ENCODE measurements at places on chromosomes 11 and 22. TPM values are rescaled to one million over a fixed set of nuclear protein-coding genes. Genes with fewer than 3 reads are reported as not detected.

Gene UCP3
- total RNA-seq, result 0.07 TPM

Gene HMOX1
- total RNA-seq, result 49.8 TPM

Gene MYO7A
- total RNA-seq, result 0.06 TPM

DNA sequence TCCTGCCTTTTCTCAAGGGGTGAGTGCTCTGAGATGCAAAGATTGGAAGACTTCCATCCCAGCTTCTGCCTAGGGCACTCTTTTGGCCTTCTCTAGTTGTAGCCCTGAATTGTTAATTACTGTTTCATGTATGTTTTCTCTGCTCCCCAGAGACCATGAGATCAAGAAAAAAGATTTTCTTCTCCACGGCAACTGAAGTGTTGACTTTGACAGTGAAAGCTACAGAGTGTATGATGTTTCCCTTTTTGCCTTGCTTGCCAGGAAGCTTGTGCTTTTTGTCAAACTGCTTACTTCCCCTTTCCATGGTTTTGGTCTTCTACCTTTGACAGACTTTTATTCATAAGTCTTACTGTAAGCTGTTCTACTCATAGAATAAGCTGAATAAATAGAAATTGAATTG is 23.3 kb upstream of the EIF3D start:
- no peak for DNase-seq

DNA sequence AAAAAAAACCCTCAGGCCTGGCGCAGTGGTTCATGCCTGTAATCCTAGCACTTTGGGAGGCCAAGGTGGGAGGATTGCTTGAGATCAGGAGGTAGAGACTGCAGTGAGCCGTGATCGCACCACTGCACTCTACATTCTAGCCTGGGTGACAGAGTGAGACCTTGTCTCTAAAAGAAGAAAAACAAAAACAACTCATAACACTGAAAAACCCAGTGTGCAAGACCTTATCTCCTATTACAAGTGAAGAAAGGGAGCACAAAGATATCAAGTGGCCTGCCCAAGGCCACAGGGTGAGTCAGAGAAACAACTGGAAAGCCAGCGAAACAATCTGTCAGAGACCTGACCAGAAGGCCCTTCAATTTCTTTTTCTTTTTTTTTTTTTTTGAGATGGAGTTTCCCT is 2.5 kb downstream of the TXN2 start:
- no peak for DNase-seq

DNA sequence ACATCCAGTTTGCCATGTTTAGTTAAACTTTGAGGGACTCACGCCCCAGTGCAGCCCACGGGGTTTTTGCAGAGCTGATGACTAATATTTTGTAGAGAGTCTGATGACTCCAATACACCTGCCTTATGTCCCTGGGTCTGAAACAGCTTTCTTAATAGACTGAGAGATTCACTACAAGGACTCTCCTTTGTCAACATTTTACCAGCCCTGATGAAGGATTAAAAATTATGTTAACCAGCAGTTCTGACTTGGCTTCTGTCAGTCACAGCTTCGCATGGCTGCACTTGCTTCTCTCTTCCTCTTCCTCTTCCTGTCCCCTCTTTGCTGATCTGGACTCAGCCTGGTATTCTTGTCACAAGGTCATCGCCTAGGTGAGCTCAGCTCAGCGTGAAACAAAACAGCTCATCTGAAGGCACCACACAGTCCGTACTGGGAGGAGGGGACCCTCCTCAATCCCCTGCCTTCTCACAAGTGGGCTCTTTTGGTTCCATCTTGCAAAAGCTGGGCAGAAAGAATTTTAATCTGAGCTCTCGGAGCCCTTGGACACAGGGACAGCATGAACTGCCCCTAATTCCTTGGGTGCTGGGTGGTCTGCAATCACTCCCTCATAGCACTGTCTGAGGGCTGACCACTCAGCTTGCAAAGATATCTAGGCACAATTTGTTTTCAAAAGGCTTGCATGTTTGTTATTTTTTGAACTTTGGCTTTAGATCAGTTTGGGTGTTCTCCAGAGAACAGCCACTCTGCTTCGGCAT is 38.1 kb upstream of the POU2AF1 start:
- DNase-seq, result no peak

- no peak for DNase-seq
Measured at GRCh38 chr11:112631333-112631732, 329.9 kb upstream of the NCAM1 start.

DNA sequence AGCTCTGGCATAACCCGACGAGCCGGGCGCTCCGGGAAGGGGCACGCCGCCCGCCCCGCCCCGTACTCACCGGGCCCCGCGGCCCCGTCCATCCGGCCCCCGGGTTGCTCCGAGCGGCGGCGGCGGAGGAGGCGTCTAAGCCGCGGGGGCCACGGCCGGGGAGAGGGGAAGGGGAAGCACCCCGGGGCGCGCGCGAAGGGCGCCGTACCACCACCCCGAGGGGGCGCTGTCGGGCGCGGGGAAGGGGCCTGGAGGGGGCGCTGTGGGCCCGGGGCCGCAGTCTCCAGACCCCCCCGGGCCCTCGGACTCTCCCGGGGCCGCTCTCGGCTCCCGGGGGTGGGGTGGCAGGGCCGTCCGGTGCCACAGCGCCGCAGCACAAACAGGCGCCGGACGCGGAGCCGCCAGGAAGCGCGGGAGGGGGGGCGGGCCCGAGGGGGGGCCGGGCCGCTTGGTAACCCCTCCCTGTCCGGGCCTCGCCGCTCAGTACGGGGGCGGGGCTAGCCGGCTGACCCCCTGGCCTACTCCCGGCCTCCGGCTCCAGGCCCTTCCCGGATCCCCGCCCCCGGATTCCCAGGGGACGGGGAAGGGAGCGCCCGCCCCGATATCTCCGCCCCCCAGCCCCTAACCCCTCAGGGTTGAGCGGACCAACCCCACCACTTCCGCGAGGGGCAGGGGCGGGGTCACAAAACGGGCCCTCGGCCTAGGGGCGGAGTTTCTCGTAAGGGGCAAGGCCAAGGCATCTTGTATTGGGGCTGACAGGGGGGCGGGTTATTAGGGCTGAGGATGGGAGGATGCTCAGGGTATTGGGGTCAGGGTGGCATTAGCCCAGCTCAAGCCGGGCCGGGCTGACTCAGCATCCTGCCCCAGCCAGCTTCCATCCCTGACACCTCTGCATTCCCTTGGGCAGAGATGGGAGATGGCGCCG is at the start of the genes EML3 and ROM1:
TSS of gene EML3 (minus strand) at position 410 of the 925 bp plus-strand sequence. CDS start at position 92, 318 bp downstream.
TSS of gene ROM1 (plus strand) at position 892 of the 925 bp plus-strand sequence. CDS start at position 917, 25 bp downstream.
- peak; percentile 54 for DNase-seq

DNA sequence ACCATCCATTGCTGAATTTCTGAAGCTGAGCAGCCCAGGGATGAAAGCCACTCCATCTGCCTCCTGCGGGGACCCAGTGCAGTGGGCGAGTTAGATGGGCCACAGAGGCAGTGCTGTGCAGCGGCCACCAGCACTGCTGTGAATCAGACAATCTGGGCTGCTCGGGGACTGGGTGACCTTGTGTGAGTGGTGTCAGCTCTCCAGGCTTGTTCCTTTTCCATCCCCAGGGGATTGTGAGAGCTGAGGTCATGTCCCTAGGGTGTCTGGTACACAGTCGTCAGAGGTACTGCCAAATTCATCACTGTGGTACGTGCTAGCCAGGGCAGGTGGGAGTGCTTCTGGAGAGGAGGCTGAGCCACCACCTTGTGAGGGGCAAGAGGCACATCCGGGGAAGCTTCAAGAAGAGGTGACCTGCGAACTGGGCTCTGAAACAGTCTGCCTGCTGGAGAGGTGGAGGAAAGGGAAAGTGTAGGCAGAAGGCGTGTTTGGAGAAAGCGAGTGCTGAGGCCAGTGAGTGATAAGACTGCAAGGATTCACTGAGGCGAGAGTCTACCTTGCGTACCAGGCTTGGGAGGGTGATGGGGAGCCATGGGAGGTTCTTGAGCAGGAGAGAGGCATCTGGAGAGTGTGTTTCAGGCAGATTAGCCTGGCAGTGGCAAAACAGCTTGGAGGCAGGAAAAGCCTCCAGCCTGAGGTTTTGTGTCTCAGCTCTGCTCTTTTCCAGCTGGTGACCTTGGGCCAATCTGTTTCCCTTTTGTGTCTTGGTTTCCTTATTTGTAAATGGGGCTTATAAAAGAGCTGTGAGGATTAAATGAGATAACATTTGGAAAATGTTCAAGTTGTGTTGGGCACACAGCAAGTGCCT is 22.7 kb downstream of the CACNA1I start:
- DNase-seq, result no peak

Gene MEI1
- 0.50 TPM for total RNA-seq

Gene CPT1B
- total RNA-seq, result 9.6 TPM

DNA sequence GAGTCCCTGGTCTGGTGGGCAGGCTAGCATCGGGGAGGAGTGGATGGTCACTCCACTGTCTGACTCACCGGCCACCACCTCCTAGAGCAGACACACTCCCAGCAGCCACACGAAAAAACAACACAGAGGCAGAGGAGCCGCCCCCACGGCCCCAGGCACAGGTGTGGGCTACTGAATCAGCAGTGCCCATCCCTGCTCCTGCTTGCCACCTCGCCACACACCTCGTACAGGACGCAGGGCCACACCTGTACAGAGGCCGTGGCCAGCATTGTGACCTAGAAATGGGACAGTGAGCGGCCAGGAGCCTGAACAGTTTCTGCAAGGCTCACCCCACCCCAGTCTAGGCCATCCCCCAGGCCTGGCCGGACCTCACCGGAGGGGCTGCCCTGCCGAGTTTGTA is 14.0 kb downstream of the TRIM29 start:
- DNase-seq, result no peak

GRCh38 chr11:26025676-26026075 is 306.3 kb upstream of the ANO3 start:
- DNase-seq, result no peak

- DNase-seq, result no peak
Measured at GRCh38 chr11:121870206-121871045, 245.6 kb downstream of the BLID start.

GRCh38 chr11:94924612-94925011 is 48.7 kb downstream of the CWC15 start:
- DNase-seq, result no peak

Gene POU2AF2
- not detected for total RNA-seq

DNA sequence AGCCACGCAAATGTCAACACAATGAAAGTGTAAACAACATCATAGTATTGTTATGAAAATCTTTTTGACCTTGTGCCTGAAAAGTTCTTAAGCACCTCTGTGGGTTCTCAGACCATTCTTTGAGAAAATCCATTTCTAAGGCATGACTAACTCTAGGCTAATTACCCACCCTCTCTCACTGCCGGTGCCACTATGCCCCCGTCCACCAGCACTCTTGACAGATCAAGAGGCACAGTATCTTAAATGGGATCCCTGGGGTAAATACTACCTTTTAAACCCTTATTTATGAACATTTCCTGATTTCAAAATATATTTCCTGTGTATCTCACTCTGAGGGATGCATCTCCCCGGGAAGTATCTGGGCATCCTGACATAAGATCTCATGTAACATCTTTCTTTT is 607.5 kb downstream of the METTL15 start:
- DNase-seq, result no peak

DNA sequence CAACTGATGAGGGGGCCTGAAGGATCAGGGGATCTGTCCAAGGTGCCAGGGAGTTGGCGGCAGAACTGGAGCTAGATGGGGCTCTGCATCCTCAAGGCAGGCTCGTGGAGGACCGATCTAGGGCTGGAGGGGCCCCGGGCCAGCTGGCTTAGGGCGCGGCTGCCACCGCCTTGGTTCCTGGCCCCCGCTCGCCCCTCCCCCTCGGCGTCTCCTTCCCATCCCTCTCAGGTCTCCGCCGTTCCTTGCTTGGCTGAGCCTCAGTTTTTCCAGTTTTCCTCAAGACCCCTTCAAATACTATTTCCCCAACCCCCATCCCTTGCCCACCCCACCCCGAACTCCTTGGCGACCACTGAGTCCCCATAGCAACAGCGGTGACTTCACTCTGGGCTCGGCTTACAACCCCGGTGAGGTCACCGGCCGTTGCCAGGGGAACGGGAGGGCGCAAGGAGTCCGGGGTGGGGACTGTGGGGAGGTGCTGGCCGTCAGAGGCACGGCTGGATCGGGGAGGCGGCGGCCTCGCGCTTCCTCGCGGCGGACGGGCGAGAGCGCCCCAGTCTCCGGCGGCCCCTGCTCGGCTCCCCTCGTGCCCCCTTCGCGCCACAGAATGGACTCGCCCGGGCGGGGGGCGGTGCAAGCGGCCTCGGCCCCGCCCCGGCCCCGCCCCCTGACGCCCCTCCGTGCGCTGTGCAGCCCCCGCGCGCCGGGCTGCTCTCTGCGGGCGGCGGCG is 7.5 kb downstream of the FREY1 start:
- peak; percentile 38 for DNase-seq

- DNase-seq, result no peak
Measured at GRCh38 chr11:2533587-2534133, 88.9 kb downstream of the KCNQ1 start.

DNA sequence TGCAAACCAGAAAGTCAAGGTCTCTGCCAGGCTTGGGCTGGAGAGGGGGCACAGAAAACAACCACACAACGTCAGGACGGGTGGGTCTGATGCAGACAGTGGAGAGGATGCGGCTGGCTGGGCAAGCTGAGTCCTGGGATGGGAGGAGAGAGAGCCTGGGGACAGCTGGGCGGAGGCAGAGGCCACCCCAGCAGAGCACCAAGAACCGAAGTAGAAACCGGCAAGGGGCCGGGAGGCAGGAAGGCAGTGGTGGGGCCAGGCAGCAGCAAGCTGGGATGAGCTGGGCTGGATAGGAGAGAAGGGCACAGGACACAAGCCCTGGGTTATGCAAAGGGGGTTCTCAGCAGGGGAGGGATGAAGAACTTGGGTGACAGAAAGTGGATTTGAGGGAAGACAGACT is 188.2 kb downstream of the SHANK2 start:
- DNase-seq, result no peak

GRCh38 chr11:2808850-2809846 is 76.4 kb downstream of the CDKN1C start:
- no peak for DNase-seq

- DNase-seq, result no peak
Measured at GRCh38 chr22:37633625-37634416, 5.6 kb upstream of the SH3BP1 start.

Gene OR4A16
- not detected for total RNA-seq

GRCh38 chr11:61815790-61816735 is 740 bp downstream of the FADS1 start:
- no peak for DNase-seq

Gene MS4A4A
- not detected for total RNA-seq

GRCh38 chr11:68741463-68741862 is 9.9 kb downstream of the TESMIN start:
- DNase-seq, result no peak

DNA sequence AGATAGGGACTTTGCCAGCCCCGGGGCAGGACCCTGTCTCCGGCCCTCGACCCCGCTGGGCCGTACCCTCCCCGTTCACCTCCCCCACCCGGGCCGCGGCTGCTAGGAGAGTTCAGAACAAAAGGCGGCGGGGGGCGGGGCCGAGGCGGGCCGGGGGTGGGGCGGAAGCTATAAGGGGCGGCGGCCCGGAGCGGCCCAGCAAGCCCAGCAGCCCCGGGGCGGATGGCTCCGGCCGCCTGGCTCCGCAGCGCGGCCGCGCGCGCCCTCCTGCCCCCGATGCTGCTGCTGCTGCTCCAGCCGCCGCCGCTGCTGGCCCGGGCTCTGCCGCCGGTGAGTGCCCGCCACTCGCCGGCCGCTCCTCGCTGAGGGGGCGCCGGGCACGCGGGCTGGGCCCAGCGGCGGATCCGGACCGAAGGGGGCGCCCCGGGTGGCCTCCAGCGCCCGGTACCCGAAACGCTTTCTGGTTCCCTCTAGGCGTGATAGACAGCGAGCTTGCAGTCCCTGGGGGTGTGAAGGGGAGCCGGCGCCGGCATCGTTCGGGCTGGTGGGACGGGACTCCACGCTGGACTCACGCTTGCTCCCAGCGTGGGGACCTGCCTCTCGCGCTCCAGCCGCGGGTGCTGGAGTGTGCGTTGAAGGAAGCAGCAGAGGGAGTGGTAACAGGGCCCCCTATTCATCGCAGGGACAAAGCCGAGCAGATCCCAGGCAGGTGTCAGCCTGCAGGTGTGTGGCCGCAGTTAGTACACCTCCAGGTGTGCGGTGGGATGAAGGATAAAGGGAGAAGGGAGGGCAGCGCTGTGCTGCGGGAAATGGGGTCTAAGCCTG is at the start of gene MMP11:
TSS of gene MMP11 (plus strand) at position 201 of the 825 bp plus-strand sequence. CDS start at position 223, 22 bp downstream.
- no peak for DNase-seq
